ENCODE measurements at places on chromosomes 3 and 15.

DNA sequence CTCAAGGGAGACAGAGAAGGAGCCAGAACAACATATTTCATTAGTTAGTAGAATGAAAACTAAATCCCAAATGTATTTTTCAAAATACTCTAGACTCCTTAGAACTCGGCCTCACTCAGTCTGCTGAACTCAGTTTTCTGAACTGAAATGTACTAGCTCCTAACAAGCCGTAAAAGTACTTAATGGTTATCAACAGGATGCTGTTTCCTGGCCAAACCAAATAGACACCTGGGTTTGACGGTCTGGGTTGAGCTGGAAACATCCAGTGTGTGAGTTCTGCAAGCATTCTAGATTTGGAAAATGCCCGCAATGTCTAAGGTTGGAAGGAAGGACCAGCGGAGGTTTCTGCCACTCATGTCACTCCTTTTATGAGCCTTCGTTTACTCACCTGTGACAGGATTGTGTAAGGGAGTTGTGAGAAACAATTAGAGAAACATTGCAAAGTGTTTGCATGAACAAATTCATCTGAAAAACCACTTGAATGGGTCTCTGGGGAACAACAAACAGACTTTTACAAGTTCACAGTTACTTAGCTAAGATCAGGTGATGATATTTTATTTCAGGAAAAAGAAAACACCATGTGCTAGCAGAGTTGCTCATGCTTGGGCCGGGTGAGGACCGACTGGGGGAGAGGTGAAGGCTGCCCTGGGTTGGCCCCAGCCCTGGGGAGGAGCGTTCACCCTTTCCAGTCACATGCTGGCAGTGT, 151.0 kb downstream of the ALDH1A2 start:
- DNase-seq: no peak

- peak; percentile 57 for DNase-seq
Measured at GRCh38 chr3:32401126-32401525, 9.5 kb downstream of the CMTM7 start.

DNA sequence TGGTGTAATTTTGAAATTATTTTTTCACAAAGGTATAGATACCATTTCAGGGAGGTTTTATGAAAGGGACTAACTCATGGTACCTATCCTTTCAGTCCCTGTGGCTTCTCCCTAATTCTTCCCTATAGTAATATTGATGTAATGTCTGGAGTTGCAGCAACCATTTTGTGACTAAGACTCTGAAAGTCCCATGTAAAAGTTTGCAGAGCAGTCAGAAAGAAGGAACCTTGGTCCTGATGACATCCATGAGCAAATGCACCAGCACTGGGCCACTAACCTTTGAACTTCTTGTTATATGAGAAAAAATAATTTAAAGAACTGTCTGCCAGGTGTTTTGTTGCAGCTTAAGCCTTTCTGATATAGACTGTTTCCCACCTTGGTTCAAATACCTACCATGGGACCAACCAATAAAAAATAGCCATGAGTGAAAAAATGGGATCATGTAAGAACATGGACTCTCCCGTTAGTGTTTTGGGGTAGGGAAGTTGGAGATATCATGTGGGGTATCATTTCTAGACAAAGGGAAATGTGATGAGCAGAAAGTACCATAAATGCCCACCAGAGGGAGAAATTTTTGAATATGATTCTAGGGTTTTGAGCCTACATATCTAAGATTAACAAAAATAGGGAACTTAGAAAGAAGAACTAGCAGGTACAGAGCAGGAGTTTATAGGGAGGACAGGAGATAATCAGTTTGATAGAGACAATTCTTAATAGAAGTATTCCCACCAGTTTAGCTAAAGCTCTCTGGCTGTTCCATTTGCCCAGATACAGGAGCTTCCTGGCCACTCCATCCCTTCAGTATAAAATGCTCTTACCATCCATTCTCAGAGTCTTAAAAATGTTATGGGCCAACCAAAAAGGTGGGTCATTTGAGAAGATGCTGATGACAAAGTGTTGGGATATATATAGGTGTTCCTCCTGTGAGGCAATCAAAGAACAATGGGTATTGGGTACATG, 3.4 kb upstream of the CPOX start:
- no peak for DNase-seq

DNA sequence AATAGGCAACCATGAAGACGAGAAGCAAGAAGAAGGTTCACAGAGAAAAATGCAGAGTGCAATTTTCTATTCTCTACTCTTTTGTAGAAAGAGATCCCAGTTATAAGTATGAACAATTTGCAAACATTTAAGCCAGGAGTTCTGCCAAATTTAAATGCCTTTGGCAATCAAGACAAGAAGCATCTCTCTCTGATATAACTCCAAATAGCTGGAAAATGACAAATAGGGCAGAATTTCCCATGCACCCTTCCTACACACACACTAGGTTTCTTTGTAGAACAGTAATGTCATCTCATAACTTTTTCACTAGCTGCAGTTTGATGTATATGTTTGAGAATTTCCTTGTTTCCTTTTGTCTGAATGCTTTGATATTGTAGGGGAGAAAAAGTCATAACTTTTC, 333.5 kb upstream of the AZI2 start:
- no peak for DNase-seq

DNA sequence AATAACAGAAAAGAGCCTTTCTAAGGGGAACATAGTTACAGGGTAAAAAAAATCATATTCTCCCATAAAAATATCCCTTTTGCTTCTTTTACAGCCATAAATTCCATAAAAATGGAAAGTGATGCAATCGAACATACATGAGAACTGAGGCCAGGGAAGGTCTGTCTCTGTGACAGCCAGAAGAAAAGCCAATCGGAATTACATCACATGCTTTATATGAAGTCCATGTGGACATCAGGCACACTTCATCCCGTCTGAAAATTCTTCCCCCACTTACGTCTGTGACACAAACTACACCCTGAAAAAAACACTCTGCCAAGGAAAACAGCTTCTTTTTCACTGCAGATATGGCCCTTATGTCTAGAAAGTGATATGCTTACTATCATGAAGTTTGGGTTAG, 323.5 kb downstream of the ERC2 start:
- no peak for DNase-seq

GRCh38 chr3:124091716-124092115, 99.8 kb upstream of the ROPN1 start:
- no peak for DNase-seq

DNA sequence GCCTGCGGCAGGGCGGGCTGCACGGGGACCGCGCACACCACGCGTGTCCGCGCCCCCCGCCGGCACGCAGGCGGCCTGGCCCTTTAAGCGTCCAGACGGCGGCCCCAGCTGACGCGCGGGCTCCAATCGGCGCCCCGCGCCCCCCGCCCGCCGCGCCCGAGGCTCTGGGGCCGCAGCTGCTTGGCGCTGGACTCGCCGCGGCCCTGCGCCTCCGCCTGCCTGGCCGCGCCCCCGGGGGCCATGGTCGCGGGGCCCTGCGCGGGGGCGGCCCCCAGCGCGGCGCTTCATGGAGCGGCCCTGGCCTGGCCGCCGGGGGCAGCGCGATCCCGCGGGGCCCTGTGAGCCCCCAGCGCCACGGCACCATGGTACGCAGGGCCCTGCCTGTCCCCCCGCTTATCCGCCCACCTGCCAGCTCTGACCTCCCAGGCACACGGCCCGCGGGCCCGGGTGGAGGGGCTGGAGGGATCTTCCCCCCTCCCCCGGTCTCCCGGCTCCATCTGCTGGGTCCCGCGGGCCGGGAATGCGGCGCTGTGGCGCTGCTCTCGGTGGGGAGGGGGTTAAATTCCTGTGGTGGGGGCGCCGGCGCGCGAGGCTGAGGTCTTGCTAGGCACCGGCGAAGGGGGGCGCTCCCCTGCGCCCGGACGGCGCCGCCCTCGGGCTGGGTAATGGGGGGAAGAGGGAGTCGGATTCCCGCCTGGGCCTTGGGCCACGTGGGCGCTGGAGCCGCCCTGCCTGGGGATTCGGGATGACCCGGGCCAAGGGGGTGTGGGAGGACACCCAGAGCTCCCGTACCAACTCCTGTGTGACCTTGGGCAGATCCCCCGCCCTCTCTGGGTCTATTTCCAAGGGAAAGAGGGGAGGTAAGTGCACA, 1.1 kb downstream of the ZBTB47 start:
- peak; percentile 92 for DNase-seq

DNA sequence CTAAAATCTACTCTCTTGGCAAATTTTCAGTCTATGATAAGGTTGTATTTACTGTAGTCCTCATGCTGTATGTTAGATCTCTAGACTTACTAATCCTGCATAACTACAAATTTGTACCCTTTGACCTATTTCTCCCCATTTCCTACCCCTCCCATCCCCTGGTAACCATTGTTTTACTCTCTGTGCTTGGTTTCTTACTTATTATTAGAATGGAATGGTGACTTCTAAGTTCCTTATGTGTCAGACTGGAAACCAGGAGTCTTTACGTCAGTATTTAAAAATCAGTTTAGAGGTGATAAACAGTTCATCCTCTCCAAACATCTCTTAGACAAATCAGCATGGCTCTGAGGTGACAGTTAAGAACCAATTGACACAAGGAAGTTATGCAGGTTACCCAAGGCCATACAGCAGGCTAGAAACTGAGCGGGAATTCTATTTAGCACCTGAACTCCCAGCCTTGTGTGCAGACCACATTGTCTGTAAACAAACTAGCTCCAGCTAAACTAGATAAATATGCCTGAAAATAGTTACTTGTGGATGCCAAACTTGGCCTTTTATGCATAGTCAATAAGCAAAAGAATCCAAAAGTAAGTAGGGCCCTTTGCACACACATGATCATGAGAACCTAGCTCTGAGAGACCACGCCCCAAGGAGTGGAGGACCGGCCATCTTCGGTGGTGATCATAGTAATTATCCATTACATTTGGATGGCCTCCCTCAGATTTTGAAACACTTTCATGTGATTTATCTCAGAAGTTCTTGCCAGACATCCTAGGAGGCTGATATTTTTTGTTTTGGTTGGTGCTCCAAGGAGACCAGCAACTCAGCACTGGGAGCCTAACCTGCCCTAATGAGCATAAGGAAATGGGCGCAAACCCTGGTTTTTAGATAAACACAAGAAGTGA, 72.3 kb upstream of the BOC start:
- no peak for DNase-seq

DNA sequence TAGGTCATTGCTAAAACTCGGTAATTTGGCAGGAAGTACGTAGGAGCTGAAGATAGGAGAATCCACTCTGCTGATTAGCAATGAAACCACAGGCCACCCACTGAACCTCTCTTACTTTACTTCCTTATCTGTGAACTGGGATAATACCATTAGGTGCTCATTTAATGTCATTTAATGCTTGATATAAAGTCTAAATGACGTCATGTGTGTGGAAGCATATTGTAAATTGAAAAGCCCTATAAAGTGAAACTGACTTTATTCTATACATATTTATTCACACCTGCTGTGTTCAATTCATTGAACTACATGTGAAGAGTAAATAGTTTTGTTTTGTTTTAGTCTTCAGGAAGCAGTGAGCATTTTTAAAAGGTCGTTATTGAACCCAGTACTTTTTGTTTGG, 137.5 kb downstream of the CNTN4 start:
- no peak for DNase-seq

DNA sequence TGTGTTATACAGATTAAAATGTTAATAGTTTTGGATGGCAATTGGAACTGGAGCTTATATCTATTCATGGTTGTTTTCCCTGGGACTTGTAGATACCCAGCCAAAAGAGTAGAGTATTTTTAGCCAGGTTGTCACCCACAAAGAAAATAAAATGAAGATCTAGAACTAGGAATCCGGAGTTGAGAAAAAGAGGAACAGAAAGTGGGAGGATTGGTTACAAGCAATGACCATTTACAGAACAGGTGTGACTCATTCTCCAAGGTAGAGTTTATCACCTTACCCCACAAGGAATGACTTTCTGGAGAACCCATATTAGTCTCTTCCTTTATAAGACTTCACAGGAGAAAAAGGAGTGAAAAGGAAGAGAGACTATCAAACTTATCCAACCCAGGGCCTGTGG, 99.8 kb downstream of the TMEM108 start:
- no peak for DNase-seq

DNA sequence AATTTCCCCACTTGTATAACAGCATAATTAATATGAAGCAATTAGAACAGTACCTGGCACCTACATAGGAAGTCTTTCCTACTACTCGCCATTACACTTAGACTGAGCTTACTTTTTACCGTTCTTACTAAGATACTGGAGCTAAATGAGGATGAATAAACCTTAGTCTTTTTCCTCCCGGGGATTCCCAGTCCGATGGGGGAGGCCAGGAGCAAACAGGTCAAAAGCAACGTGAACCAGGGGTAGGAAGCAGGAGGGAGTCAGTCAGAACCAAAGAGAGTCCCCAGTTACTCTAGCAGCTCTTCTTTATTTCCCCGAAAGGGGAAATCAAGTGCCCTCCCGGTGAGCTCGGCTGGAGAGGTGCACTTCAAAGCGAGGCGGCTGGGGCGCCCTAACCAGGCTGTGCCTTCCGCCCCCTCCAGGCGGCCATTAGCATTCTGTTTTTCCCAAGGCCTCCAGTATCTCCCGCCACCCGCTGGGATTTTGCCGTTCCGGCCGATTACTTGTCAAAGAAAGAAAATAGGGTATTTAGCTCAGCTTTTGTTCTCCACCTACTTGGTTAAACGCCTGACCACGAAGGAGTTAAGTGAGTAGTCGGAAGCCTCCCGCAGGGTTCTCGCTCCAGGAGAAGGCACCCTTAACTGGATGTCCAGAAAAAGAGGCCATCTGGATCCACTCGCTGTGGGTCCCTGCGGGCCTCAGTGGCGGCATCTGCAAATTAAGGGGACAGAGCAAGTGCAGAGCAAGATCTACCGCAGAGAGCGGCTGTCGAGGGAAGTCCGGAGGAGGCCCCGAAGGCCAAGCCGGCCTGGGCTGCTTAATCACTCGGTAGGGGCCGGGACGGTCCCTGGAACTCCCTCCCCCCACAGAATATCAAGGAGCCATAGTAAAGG, 6.3 kb upstream of the EOMES start:
- peak; percentile 91 for DNase-seq

- no peak for DNase-seq
Measured at GRCh38 chr3:150912501-150912900, 7.3 kb upstream of the MINDY4B start.

- no peak for DNase-seq
Measured at GRCh38 chr3:140529558-140529957, 148.3 kb upstream of the TRIM42 start.

DNA sequence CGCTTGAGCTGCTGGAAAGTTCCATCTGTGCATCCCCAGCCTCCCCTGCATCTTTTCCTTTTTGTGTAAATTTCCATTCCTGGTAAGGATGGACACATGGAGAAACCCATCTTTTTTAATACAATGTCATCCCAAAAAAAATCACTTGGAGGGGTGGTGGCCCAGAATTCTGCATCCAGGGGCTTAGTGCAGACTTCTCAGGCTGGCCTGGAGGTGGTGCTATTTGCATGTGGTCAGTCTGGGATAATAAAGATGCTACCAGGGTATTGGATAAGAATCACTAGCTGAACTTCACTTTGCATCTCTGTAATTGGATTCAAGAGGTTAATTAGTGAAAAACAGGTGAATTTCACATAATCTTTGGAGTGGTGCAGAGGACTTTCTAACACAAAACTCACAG, 1.8 kb upstream of the ZSCAN2 start:
- peak; percentile 60 for DNase-seq

Measured in neural progenitor cell (in vitro differentiated cells).